Neural crest cell (in vitro differentiated cells): ENCODE measurements at places on chromosomes 2 and 18. TPM values are rescaled to one million over a fixed set of nuclear protein-coding genes. Genes with fewer than 3 reads are reported as not detected.

ANKZF1 gene
- total RNA-seq, result 36.4 and 40.3 TPM in 2 replicates

GRCh38 chr2:45404807-45405297 is 206.2 kb downstream of the SRBD1 start:
- H3K27me3 ChIP-seq, result no peaks in the 10 kb centered on the region
- no peak for DNase-seq
- H3K36me3 ChIP-seq, result no peaks in the 10 kb centered on the region
- H3K27ac ChIP-seq, result no peak overlapping the region

- no peak within 1 kb of the TSS for H3K27ac ChIP-seq
- no peak for DNase-seq
- peaks cover 17% of the 10 kb centered on the region for H3K4me1 ChIP-seq
Measured at GRCh38 chr2:73892631-73893329, at the start of gene ACTG2. TSS of gene ACTG2 (plus strand) at chr2:73893008. CDS start at chr2:73901312, 8,304 bp downstream.

DNA sequence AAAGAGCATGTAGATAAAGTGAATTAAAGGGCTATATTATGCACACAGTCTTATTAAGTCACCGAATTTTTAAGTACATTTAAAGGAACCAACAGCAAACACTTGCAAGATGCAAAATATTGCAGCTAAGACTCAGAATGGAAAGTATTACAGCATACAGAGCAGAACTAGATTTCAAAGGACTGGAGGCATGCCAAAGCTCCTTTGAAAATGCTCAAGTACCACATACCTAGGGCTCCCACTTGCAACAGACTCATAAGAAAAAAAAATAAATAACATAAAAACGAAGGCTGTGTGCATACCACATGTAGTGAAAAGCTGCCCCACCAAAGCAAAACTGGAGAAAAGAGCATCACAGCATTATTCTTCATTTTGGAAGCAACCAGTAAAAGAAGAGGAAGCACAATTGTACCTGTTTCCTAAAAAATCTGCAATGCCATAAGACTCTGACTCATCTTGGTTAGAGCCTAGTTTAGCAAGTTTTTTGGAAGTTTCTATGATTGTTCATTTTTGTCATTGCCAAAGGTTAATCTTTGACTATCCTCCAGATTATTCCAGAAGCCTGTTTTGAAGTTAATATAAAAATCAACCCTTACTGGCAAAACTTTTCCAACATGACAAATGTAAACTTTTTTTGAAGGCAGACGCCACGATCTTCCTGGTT is 306.0 kb upstream of the COL3A1 start:
- H3K36me3 ChIP-seq, result no peaks in the 10 kb centered on the region
- H3K27ac ChIP-seq, result no peak overlapping the region
- no peak overlapping the region for H3K4me3 ChIP-seq
- no peaks in the 10 kb centered on the region for H3K4me1 ChIP-seq
- DNase-seq, result no peak
- no peaks in the 10 kb centered on the region for H3K27me3 ChIP-seq

GRCh38 chr2:207403950-207404349 is 125.8 kb upstream of the CREB1 start:
- H3K27ac ChIP-seq, result no peak overlapping the region
- peaks cover 27% of the 10 kb centered on the region for H3K4me1 ChIP-seq
- no peaks in the 10 kb centered on the region for H3K27me3 ChIP-seq

DNA sequence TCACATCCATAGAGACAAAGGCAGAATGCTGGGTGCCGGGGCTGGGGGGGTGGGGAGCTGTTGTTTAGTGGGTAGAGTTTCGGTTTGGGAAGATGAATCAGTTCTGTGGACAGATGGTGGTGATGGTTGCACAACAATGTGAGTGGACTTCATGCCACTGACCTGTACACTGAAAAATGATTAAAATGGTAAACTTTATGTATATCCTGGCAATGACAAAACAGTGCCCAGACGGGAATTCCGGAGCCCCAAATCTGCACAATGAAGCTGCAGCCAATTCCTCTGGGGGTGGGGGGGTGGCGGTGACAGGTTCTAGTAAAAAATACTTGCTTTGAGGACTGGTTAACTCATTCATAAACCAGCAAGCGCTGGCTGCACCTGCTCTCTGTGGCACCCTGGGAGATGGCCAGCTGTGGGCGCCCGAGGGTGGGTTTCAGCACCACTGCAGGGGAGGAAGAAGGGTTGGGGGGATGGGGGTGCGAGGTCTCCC is 81.8 kb upstream of the HPCAL1 start:
- no peaks in the 10 kb centered on the region for H3K27me3 ChIP-seq
- H3K27ac ChIP-seq, result peak overlapping the region; percentile 57
- no peak overlapping the region for H3K4me3 ChIP-seq
- no peaks in the 10 kb centered on the region for H3K36me3 ChIP-seq
- no peak for DNase-seq
